Type B pancreatic cell (in vitro differentiated cells): ENCODE measurements at places on chromosomes 6 and 20. TPM values are rescaled to one million over a fixed set of nuclear protein-coding genes. Genes with fewer than 3 reads are reported as not detected.

The DYNLT1 gene
- 138 and 149 TPM in 2 replicates for total RNA-seq

The PTP4A1 gene
- total RNA-seq, result 85.6 and 133 TPM in 2 replicates

The NKX2-2 gene
- 6.0 and 15.4 TPM in 2 replicates for total RNA-seq

The KHDC1 gene
- 2.0 and 5.3 TPM in 2 replicates for total RNA-seq

The ADAM33 gene
- total RNA-seq, result 0.29 and 8.2 TPM in 2 replicates

The CFAP61 gene
- 0.52 and 5.6 TPM in 2 replicates for total RNA-seq

The DACT2 gene
- total RNA-seq, result 7.6 and 17.4 TPM in 2 replicates

The TPX2 gene
- 45.0 and 130 TPM in 2 replicates for total RNA-seq

The MYH7B gene
- total RNA-seq, result 0.50 and 1.2 TPM in 2 replicates

The PKIB gene
- total RNA-seq, result 31.7 and 56.8 TPM in 2 replicates

The OPN5 gene
- total RNA-seq, result 4.6 TPM in 1 of 2 replicates, not detected in the other

The TTLL9 gene
- total RNA-seq, result 0.17 and 3.4 TPM in 2 replicates

The CCDC167 gene
- 28.1 and 38.3 TPM in 2 replicates for total RNA-seq

The NPEPL1 gene
- total RNA-seq, result 21.1 and 25.0 TPM in 2 replicates

The C20orf204 gene
- 3.0 and 7.4 TPM in 2 replicates for total RNA-seq

The SLC22A16 gene
- total RNA-seq, result not detected in 2 replicates

The ENPP5 gene
- 4.2 and 6.6 TPM in 2 replicates for total RNA-seq

The TFAP2C gene
- total RNA-seq, result 20.5 and 71.7 TPM in 2 replicates

The RFX6 gene
- 18.3 and 23.9 TPM in 2 replicates for total RNA-seq

The MUC22 gene
- total RNA-seq, result 1.6 and 4.9 TPM in 2 replicates

The TRIM40 gene
- 0.17 TPM in 1 of 2 replicates, not detected in the other for total RNA-seq

The PPP1R14C gene
- total RNA-seq, result 12.6 and 19.2 TPM in 2 replicates

The IPCEF1 gene
- total RNA-seq, result 0.40 and 1.0 TPM in 2 replicates

The KIAA0408 gene
- 3.3 and 7.8 TPM in 2 replicates for total RNA-seq

The ISM1 gene
- total RNA-seq, result 0.81 and 9.0 TPM in 2 replicates

The NTSR1 gene
- total RNA-seq, result 0.24 TPM in 1 of 2 replicates, not detected in the other

The ASIP gene
- total RNA-seq, result 1.1 TPM in 1 of 2 replicates, not detected in the other

The IL17F gene
- not detected in 2 replicates for total RNA-seq

The ACSS1 gene
- total RNA-seq, result 22.2 and 27.5 TPM in 2 replicates

The FRK gene
- total RNA-seq, result 6.2 and 13.2 TPM in 2 replicates

The OR2J3 gene
- not detected in 2 replicates for total RNA-seq

The TMEM170B gene
- total RNA-seq, result 2.1 and 4.0 TPM in 2 replicates

The HLA-DRB5 gene
- total RNA-seq, result 9.2 and 22.1 TPM in 2 replicates

The VPS16 gene
- total RNA-seq, result 31.8 and 49.9 TPM in 2 replicates

The CITED2 gene
- total RNA-seq, result 129 and 143 TPM in 2 replicates

The CCDC170 gene
- total RNA-seq, result 0.24 and 1.9 TPM in 2 replicates

The ALDH8A1 gene
- total RNA-seq, result 0.46 and 0.55 TPM in 2 replicates

The ZNF165 gene
- 4.3 and 8.4 TPM in 2 replicates for total RNA-seq

The CGA gene
- 0.43 and 30.3 TPM in 2 replicates for total RNA-seq

The OR12D1 gene
- not detected in 2 replicates for total RNA-seq

The KCNB1 gene
- 0.95 and 1.2 TPM in 2 replicates for total RNA-seq

The HTR1E gene
- total RNA-seq, result 0.39 and 0.52 TPM in 2 replicates

The RGS17 gene
- 2.3 and 3.7 TPM in 2 replicates for total RNA-seq

The MROH8 gene
- 2.5 and 4.8 TPM in 2 replicates for total RNA-seq

The NKAIN4 gene
- total RNA-seq, result 6.5 and 10.2 TPM in 2 replicates

The DCDC2 gene
- 5.5 and 8.7 TPM in 2 replicates for total RNA-seq

The ADTRP gene
- total RNA-seq, result 1.4 and 3.2 TPM in 2 replicates

The PLCB4 gene
- 8.7 and 21.2 TPM in 2 replicates for total RNA-seq

The PEX7 gene
- 5.4 and 7.1 TPM in 2 replicates for total RNA-seq

The CD2AP gene
- 29.5 and 49.1 TPM in 2 replicates for total RNA-seq

The PREP gene
- total RNA-seq, result 41.9 and 54.4 TPM in 2 replicates

The ZBTB46 gene
- 9.8 and 13.6 TPM in 2 replicates for total RNA-seq

The GCLC gene
- total RNA-seq, result 54.6 and 123 TPM in 2 replicates
